ENCODE measurements at places on chromosomes 1 and 21.
A peak's percentile ranks its signal among the peaks of the same experiment; 100 is the strongest.

DNA sequence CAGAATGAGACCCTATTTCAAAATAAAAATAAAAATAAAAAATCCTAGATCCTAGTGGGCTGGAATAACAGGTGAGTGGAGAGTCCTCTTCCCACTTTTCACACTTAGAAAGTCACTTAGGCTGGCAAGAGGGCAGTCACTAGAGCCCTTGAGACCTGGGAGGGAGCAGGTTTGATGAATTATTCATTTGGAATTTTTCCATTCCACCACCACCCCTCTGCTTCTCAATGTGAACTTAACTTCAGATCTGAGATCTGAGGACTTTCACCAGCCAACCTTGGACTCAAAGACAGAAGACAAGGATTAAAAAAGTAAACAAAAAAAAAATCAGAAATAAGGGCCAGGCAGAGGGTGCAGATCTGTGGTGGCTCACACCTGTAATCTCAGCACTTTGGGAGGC lies 16.5 kb downstream of the AKR7A3 start:
- DNase-seq: no peak

DNA sequence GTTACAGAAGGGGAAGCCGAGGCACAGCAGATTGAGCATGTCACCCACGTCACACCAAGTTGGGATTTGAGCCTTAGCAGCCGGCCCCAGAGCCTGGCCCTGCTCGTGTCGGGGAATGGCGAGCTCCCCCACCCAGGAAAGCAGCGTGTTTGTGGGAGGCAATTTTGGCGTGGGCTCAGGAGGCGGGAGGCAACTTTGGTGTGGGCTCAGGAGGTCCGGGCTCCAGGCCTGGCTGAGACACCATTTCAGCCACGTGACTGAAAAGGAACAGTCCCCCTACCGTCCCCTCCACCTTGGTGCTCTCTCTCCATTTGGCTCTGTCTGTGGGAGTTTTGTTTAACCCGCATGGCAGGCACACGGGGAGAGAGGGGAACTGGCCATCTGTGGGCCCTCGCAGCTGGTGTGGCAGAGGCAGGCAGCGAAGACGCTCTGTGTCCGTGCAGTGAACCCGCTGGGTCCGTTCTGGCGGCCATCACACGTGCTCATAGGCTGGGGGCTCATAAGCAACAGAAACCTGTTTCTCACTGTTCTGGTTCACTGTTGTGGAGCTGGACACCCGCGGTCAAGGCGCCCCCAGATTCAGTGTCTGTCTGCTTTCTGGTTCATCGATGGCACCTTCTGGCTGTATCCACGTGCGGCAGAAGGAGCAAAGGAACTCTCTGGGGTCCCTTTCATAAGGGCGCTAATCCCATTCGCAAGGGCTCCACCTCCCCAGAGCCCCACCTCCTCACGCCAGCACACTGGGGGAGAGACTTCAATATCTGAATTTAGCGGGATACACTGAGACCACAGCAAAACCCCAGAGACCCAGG lies 110.2 kb downstream of the CRYAA start:
- no peak for DNase-seq

- no peak for DNase-seq
Measured at GRCh38 chr1:1223891-1224290, 7.9 kb downstream of the SDF4 start.

DNA sequence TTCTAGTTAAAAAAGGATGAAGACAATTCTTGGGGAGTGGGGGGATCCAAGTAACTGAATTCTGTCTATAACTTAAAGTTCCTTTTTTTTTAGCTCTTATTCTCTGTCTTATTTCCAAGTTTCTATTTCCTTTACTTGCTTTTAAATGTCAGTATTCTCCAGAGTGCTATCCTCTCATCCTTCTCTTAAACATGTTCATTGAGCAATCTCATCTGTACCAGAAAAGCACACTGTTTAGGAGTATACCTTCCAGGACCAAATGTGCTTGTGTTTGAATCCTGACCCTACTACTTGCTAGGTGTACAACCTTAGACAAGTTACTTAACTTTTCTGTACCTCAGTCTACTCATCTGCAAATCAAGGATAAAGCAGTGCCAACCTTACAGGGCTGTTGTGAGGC lies 50.1 kb downstream of the AKT3 start:
- DNase-seq: no peak

- no peak for DNase-seq
Measured at GRCh38 chr21:45366931-45367401, 38.0 kb upstream of the COL18A1 start.

GRCh38 chr1:8398677-8399076 lies 80.8 kb downstream of the SLC45A1 start:
- no peak for DNase-seq

DNA sequence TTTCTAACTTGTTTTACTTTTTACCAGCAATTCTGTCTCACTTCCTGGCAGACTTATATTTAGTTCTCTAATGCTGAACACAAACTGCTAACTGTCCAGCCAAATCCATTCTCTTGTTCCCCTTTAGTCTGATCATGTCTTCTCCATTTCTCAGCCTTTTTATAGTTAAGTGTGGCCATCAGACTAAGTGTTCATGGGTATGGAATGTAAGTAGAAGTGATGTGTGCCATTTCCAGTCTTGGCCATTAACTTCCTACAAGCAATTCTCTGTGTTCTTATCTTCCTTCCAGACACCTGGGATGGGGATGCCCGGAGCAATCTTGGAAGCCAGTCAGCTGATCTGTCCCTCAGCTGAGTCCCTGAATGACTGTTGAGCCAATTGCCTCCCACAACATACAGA lies 165.8 kb downstream of the ST6GALNAC3 start:
- no peak for DNase-seq

DNA sequence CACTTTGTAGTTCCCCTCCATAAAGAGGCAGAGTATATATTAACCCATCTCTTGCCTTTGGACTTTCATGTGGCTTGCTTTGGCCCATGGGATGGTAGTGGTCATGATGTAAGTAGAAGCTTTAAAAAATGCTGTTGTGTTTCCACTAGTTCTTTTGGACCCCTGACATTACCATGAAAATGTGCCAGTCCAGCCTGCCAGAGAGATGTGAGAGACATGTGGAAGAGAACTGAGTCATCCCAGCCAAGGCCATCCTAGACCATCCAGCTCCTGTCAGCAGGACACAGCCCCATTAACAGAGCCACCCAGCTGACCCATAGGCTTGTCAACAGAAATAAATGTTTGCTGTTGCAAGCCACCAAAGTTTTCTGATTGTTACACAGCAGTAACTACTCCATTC lies 3.9 kb upstream of the CD101 start:
- DNase-seq: no peak

- peak; percentile 19 for DNase-seq
Measured at GRCh38 chr1:48697066-48697707, 79.5 kb downstream of the BEND5 start.

GRCh38 chr1:86460998-86461397 lies 7.7 kb upstream of the CLCA1 start:
- no peak for DNase-seq

GRCh38 chr1:40788561-40789341 lies 5.2 kb downstream of the KCNQ4 start:
- DNase-seq: no peak

- no peak for DNase-seq
Measured at GRCh38 chr1:30790850-30791778, 33.5 kb upstream of the LAPTM5 start.

DNA sequence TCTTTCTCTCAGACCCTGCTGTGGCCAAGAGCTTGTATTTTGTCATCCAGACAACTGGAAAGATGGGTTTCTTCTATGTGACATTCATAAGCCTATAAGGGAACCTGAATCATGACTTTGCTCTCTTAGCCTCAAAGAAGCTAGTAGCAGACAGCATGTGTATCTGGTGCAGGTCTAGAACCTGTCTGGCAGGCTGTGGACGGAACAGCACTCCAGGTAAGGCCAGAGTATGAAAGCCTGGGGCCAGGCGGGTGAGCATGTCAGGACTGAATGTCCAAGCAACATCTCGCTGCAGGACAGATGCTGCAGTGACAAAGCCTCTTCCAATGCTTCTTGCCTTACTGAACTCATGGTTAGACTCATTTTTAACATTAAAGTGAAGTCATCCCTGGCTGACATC lies 32.8 kb downstream of the AKNAD1 start:
- no peak for DNase-seq

DNA sequence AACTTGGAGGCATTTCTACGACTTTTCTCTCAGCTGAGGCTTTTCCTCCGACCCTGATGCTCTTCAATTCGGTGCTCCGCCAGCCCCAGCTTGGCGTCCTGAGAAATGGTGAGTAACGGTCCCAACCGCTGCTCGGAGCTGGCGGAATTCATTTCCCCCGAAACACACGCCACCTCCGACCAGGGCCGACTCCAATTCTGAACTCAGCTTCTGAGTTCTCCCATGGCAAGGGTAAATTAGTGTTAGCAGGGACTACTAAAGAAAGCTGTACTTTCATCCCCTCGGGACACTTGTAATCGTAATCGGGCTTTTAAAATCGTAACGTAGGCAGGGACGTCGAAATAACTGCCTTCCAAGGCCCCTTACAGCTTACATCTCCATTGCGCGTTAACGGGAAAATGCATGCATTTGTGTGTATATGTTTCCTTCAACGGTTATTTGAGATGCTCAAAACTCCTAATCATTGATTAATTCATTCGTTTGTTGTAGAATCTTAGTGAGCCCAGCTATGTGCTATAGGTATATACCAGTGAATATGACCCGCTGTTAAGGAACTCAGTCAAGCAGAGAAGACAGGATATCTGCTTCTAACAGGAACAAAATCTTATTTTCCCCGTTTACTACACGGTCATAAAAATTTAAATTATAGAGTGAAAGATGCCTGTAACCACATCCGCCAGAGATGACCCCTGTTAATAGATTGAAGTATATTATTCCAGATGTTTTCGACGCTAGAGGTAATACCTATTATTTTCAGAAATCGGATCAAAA lies 472 bp downstream of the DTL start:
- no peak for DNase-seq

DNA sequence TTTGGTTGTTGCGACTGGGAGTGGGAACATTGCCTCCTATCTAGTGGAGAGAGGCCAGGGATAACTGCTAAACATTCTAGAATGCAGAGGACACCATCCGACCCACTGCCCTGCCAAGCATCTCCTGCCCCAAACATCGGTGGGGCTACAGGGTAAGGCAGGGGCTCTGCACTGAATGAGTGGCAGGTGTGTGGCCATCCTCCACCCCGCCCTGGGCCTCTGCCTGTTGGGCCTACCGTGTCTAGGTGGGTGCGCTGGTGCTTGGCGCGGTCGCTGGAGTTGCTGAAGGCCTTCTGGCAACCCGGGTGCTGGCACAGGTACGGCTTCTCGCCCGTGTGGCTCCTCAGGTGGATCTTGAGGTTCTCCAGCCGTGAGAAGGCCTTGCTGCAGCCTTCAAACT lies 70.4 kb downstream of the DMRTB1 start:
- no peak for DNase-seq

- DNase-seq: no peak
Measured at GRCh38 chr1:174262349-174263241, 103.3 kb downstream of the RABGAP1L start.

DNA sequence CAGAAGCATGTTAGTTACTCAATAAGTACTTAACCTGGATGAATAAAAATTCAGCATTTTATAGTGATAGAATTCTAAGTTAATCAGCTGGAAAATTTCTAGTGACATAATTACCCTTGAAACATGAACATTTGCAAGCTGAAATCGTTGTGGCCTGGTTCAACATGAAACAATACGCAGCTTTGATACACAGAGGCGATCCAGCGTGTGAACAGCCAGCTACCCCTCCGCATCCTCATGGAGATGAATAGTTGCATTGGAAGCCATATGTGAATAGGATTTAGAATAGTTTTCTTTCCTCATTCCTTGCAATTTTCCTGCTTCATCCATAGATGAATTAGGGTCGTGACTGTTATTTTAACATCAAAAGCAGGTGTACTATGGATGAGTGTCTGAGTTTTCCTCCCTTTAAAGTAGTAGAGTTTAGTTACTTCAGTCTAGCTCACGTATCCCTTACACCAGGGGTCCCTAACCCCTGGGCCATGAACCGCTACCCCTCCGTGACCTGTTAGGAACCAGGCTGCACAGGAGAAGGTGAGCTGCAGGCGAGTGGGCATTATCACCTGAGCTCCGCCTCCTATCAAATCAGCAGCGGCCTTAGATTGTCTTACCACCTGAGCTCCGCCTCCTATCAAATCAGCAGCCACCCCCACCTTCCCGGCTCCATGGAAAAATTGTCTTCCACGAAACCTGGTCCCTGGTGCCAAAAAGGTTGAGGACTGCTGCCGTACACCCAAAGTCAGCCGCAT lies 6.2 kb upstream of the TARBP1 start:
- no peak for DNase-seq

- DNase-seq: no peak
Measured at GRCh38 chr1:60527567-60527966, 454.0 kb upstream of the C1orf87 start.

GRCh38 chr1:205430696-205431305 lies 8.9 kb upstream of the LEMD1 start:
- DNase-seq: peak; percentile 22

DNA sequence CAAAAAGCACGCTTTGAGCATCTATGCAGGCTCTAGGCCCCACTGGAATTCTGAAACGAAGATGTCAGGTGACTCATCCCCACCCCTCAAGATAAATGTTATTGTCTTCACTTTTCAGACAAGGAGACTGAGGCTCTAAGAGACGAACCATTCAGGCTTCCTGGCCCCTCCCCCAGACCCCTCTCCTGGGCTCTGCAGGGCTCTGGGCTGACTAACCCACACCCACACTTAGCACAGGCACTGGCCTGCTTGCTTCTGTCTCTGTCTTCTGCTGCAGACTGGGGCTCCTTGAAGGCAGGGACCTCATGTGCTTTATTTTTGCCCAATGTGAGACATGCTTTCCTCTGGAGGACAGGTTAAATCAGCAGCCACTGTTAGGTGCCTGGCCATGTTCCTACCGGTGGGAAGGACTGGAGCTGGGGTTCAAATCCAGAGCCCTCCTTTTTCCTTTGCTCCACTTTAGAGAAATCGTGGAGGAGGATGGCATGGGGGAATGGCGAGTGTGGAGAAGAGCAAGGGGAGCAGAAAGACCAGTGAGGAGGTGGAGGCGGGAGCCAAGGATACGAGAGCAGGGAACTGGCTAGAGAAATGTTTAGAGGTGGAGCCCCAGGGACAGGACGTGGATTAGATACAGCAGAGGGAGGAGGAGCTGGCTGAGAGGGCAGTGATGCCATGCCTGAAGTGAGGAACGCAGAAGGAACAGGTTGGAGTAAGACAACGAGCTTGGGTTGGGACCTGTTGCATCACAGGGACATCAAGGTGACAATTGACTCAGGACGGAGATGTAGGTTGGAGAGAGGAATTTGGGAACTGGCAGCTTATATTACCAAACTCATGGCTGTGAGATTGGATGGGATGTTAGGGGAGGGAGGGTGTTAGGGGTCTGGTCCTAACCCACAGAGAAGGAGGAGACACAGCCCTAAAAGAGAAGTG lies 1.7 kb downstream of the TMEM125 start:
- DNase-seq: no peak

GRCh38 chr1:205298191-205298994 lies 23.2 kb downstream of the NUAK2 start:
- no peak for DNase-seq

DNA sequence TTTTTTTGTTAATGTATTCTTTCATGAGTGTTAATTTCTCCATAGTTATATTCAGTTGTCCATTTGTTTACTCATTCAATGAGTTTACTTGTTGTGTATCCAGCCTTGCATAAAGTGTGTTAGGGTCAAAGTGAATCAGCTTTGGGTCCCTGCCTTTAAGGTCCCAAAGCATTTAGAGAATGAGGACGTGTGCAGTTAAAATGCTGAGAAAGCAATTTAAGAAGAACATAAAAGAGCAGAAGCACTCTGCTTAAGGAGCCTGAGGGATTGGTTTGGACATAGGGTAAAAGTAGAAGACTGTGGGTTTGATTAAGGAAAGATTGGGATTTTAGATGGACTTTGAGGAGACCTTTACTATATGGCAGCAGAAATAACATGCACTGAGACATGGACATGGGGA lies 3.5 kb downstream of the OR14I1 start:
- no peak for DNase-seq

All from activated CD4-positive, alpha-beta T cell treated with anti-CD3 and anti-CD28 coated beads, Interleukin-2, amount 50 U/mL, for 24 hours (primary cell).